ENCODE measurements at places on chromosomes 2 and 18.

DNA sequence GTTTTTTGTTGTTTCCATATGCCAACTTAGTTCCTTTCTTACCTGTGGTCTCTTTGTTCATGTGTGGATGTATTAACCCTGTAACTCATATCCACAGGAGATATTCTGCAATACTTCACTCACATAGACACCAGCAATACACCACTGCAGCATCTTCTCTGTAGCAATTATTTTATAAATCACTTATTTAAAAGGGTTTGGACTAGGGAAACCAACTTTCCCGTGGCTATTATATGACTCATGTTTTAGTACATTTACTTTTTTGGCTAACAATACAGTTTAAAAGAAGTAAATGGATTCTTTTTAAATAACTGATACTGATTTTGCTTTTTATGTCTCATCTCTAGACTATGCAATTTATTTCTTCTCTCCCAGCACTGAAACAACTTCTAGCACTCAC is 488.9 kb downstream of the MBD2 start:
- no peak for DNase-seq

GRCh38 chr2:226850024-226850423 is 14.2 kb downstream of the RHBDD1 start:
- DNase-seq, result no peak

GRCh38 chr2:45712570-45712969 is 61.1 kb downstream of the PRKCE start:
- no peak for DNase-seq

- DNase-seq, result no peak
Observed at GRCh38 chr2:16466821-16467151, 198.8 kb downstream of the CYRIA start.

DNA sequence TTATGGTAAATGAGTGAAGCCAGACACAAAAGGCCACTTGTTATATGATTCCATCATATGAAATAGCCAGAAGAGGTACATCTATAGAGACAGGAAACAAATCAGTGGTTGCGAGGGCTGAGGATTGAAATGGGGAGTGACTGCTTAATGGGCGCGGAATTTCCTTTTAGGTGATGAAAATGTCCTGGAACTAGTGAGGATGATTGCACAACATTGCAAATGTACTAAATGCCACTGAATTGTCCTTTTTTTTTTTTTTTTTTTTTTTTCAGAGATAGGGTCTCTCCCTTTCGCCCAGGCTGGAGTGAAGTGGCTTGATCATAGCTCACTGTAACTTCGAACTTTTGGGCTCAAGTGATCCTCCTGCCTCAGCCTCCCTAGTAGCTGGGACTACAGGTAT is 15.3 kb upstream of the GAREM2 start:
- DNase-seq, result no peak

DNA sequence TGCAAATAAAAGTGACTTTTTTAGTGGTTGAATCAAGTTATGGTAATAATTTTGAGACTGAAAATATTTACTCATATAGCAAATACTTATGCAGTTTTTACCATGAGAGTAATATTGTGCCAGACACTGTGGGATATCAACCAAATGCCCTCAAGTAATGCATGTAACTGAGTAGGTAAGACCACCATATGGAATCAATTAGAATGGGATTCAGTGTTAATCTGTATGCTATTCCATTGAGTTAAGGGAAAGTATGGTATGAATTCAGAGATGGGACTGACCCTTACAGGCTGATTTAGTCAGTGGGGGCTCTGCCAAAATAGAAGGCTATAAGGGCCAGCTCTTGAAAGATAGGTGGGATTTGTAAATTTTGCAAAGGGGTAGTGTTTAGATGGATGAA is 131.6 kb downstream of the CCDC85A start:
- no peak for DNase-seq

- DNase-seq, result no peak
Observed at GRCh38 chr18:68147728-68148127, 567.2 kb downstream of the TMX3 start.

DNA sequence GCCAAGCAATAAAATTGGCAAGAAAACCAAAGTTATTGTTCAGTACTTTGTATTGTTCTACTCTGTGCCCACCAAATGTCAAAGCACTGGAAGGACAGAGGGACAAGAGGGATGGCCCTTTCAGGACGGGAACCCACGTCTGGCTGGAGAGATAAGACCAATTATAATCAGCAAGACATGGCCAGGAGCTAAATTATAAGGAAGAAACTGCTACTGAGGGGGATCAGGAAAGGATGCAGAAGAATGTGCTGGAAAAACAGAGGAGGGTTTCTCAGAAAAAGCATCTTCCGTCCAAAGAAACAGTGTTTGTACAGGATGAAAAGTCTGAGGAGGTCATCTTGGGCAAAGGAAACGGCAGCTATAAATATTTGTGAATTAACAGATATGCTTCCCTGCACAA is 46.4 kb upstream of the NARS1 start:
- no peak for DNase-seq

DNA sequence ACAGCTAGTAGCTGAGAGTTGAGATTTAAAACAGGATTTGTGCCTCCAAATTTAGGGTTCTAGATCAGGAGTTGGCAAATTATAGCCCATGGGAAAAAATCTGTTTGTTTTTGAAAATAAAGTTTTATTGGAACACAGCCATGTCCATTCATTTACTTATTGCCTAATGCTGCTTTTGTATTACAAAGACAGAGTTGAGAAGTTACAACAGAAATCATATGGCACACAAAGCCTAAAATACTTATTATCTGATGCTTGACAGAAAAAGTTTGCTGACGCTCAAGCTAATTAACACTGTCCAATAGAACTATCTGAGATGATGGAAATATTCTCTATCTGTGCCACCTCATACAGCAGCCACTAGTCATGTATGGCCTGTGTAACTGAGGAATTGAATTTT is 229.1 kb upstream of the RASGRP3 start:
- no peak for DNase-seq

DNA sequence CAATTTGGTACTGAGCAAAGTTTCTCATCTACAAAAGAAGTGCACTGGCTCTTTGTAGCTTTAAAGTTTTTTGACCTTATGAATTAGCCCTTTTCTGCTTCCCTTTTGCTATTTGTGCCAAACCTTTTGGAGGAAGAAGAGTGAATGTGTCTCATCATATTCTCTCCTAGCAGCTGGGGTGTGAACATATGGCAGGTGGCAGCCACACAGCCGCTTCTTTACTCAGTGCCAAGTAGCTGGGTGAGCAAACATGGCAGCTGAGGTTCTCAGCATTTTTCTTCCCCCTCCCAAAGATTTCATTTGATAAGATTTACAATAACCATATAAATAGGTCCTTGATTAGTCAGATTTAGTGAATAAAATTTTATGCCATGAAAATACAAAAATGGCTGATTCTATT is 46.7 kb upstream of the STK17B start:
- DNase-seq, result no peak

- DNase-seq, result peak; percentile 38
Observed at GRCh38 chr2:226802573-226802972, 3.0 kb upstream of the IRS1 start.

DNA sequence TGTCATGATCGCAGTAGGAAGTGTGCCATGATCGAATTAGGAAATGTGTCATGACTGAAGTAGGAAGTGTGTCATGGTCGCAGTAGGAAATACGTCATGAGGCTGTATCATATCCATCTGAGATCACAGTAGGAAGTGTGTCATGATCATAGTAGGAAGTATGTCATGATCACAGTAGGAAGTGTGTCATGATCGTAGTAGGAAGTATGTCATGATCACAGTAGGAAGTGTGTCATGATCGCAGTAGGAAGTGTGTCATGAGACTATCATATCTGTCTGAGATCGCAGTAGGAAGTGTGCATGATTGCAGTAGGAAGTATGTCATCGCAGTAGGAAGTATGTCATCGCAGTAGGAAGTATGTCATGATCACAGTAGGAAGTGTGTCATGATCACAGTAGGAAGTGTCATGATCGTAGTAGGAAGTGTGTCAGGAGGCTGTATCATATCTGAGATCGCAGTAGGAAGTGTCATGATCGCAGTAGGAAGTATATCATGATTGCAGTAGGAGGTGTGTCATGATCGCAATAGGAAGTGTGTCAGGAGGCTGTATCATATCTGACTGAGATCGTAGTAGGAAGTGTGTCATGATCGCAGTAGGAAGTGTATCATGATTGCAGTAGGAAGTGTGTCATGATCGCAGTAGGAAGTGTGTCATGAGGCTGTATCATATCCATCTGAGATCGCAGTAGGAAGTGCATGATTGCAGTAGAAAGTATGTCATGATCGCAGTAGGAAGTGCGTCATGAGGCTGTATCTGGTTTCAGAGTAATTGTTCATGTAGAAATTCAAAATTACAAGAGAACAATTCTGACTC is 56.4 kb upstream of the NFATC1 start:
- no peak for DNase-seq

DNA sequence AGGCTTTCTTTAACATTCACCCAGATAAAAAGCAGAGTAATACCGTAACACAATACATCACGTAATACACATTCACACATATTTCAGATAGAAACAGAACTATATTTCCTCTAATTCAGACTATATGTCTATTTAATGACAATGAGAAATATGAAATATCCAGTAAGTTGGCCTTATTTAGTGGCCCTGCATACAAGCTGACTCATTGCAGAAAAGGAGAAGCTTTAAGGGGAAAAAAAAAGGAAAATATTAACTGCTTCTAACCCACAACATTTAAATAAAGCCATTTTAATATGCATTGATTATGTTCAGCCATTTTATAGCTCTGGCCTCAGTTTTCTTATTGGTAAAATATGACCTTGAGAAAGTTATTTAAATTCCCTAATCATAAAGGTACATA is 94.8 kb downstream of the PPP1R1C start:
- DNase-seq, result no peak

GRCh38 chr2:148039783-148040182 is 18.9 kb downstream of the MBD5 start:
- no peak for DNase-seq

- DNase-seq, result no peak
Observed at GRCh38 chr2:12397854-12398253, 318.9 kb upstream of the TRIB2 start.

DNA sequence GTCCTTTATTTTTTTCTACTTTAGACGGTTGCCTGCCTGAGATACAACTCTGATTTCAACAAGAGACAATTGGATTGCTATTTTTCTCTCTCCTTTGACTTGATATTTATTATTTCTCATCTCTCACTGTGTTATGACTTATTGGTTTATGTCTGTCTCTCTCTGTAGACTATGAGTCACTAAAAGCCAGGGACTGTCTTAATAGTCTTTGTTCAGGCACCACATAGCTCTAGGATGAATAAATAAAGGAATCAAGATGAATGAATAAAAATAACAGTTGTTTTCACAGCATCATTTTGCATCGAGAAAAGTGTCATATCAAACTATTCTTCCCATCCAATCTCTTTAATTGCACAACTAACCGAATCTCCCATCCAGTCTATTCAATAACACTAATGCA is 31.4 kb upstream of the CD28 start:
- no peak for DNase-seq

- DNase-seq, result peak; percentile 22
Observed at GRCh38 chr2:8872821-8873432, 35.5 kb upstream of the KIDINS220 start.

GRCh38 chr2:76316691-76317090 is 606.0 kb upstream of the GCFC2 start:
- DNase-seq, result no peak

GRCh38 chr2:236158969-236159777 is 9.0 kb downstream of the GBX2 start:
- no peak for DNase-seq

DNA sequence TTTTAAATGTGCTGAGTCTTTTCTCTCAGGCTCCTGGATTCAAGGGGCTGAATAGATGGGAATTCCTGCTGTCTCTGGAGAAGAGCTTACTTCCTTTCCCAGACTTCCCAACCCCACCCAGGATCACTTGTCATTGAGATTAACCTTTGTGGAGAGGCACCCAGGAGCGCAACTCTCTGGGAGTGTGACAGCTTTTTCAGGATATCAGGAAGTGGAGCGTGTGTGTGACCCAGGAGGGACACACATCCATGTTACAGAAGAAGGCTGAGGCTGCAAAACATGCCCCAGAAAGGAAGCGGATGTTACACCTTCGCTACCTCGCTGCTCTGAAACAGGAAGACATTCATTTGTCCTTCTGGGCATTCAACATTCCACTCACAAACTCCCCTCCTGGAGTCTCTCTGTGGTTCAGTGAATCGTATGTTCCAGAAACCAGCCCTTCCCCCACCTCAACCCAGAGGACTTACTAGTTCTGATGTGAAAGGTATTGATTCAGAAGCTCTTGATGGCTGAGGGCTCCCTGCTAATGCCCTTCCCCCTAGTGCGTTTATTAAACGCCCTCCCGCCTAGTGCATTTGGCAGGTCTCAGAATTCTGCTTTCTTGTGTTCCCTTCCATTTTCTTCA is 523.9 kb downstream of the TNS1 start:
- no peak for DNase-seq

GRCh38 chr2:60550178-60550983 is 3.1 kb downstream of the BCL11A start:
- DNase-seq, result no peak

GRCh38 chr2:241755777-241756176 is 20.8 kb upstream of the GAL3ST2 start:
- no peak for DNase-seq

GRCh38 chr18:53486296-53486695 is 738.2 kb downstream of the MBD2 start:
- no peak for DNase-seq

- DNase-seq, result no peak
Observed at GRCh38 chr2:235505181-235505741, 11.4 kb downstream of the AGAP1 start.

- DNase-seq, result peak; percentile 42
Observed at GRCh38 chr2:40668425-40668824, 216.5 kb upstream of the SLC8A1 start.

DNA sequence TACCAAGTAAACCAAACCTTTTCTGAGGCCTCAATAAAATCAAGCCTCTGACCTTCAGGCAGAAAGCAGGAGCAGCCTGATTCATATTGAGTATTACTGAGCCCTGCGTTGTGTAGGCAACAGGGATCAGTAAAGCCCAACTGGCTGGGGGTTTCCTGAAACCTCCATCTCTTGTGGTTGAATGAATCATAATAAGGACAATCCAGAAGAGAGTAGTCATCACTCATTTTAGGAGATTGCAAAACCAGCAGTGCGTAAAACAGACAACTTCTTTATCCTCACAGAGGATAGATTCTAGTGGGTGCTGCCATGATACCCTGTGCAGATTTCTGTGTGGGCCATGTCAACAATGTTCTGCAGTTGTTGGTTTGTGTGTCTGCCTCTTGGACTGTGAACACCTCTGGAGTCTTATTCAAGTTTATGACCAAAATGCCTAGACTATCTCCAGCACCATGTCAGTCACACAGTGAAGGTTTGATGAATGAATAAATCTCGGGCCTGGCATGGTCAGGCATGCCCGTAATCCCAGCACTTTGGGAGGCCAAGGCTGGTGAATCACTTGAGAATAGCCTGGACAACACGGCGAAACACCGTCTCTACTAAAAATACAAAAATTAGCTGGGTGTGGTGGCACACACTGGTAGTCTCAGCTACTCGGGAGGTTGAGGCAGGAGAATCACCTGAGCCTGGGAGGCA is 51.8 kb upstream of the RAB27B start:
- DNase-seq, result peak; percentile 91

- no peak for DNase-seq
Observed at GRCh38 chr2:121082191-121082590, 202.8 kb downstream of the TFCP2L1 start.
